ENCODE measurements at places on chromosomes 3 and 15.

- DNase-seq: no peak
These were observed 459.2 kb upstream of the ARRDC4 start for GRCh38 chr15:97501291-97501690.

DNA sequence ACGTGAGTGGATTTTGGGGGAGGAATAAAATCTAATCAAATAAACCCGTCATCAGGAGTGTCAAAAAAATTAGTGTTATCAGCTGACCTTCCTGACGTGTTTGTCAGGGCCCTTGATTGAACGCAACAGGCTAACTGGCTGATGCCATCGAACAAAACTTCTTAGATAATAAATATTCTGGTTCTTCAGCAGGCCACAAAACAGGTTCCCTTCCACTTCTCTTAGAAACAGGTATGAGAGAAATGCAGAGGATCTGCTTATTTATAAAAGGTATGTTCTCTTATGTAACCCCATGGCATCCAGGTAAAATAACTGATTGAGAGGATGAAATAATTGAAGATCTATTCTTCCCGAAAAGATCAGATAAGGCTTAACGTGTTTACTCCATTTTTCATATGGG lies 7.6 kb upstream of the LRIG1 start:
- no peak for DNase-seq

DNA sequence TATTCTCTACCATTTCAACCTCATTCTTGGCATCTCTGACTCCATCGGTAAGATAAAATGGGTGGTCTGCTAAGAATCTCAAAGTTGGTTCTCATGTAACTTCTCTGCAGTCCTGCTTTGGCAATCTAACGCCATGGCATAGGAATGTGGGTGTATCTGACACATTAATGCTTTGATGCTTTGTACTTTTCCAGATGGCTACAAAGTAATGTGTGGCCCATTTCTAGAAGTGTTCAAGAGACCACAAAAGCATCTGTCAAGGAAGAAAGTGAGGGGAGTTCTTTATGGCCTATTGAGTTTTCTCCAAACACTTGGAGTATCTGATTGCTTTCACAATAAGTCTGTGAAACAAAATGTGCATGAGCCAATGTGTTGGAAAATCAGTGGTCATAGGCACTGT lies 339.9 kb upstream of the TGFBR2 start:
- DNase-seq: no peak

DNA sequence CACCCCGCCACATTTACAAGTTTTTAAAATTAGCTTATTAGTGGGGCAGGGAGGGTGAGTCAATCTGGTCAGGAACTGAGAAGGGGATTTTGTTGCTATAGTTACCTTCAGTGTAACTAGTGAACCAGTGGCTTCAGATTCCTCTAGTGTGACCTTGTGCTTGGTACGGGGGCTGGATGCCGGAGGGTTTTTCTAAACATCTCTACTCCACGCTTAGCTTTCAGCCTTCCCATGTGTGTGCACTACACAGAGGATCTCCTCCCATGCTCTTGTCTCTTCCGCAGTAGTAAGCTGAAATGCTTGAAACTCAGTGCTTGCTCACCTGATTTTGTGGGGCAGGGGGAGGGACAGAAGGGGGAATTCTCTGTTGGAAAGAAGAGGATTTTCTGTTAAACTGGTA lies 67.9 kb upstream of the AKAP13 start:
- no peak for DNase-seq

DNA sequence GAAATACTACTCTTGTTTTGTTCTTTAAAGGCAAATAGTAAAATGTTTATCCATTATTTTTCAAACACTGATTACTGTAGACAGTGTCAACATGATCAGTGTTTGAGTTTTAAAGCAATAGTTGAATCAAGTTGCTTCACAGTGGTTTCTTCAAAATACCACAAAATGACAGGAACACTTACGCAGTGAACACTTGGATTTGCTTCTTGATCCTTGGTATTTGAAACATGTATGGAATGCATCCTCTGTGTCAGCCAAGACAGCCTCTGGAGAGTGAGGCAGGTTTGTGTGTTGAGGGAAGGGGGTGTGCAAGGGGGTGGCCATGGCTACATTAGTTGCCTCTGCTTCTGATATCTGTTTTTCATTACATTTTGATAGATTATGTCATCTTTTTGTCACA lies 413.0 kb downstream of the RBMS3 start:
- DNase-seq: peak; percentile 60

DNA sequence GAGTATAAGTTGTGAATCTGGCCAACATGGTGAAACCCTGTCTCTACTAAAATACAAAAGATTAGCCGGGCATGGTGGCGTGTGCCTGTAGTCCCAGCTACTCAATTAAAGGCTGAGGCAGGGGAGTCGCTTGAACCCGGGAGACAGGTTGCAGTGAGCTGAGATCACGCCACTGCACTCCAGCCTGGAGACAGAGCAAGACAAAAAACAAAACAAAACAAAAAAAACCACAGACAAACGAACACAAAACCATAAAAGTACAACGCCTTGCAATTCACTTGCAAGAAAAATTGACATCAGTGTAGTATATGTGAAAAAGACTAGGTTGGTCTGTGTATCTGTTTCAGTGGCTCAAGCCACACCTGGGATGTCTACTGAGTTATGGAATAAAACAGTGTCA lies 29.9 kb upstream of the CCDC80 start:
- no peak for DNase-seq
